ENCODE measurements at places on chromosomes 3 and 15.

DNA sequence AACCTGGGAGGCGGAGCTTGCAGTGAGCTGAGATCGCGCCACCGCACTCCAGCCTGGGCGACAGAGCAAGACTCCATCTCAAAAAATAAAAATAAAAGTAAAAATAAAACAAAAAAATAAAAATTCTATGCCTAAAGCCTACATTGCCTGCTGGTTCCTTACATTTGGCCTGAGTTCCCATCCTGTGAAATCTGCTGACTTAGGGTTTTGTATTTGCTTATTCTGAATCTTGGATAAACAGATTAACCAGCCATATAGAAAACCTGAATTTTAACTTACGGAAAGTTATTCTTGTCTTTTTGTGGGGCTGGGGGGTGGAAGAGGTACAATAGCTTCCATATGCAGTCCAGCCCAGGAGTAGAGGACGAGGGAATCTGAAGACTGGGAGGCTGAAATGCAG is 73.7 kb upstream of the UMPS start:
- DNase-seq = no peak

DNA sequence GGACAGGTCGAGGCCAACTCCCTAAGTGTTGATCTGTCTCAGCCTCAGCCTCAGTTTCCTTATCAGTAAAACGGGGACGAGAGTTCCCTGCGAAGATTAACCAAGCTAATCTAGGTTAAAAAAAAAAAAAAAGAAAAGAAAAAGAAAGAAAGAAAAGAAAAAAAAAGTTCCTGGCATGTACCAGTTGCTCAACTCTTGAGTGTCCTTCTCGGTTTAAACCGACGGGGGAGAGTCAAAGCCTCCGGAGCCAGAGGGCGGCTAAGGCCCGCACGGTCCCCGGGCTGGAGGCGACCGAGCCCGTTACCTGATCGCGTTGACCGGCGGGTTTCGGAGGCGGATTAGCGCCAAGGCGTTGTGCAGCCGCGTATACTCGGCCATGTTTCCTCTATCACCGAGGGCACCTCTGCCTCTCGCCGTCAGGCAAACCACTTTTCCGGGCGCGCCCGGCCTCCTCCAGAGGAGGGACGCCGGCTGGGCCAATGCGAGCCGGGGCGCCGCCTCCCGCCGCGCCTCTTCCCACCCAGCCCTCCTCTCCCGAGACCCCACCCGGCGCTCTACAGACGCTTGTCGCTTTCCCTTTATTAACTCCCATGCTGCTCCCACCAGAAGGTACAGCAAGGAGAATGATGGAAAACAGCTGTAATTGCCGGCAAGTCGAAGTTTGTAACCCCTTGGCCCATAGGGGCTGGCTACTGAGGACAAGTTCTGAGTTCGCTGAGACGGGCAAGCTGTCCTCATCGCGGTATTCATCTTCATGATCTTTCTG is at the start of gene EHHADH:
EHHADH (minus strand) TSS at position 405 of the 766 bp plus-strand sequence; CDS start at position 378, 27 bp downstream.
- DNase-seq = peak; percentile 34

GRCh38 chr15:60096157-60096556 is 92.0 kb downstream of the FOXB1 start:
- DNase-seq = no peak

GRCh38 chr3:50298836-50299637 is at the start of the genes HYAL3 and NAA80:
HYAL3 (minus strand) TSS chr3:50299405; CDS start chr3:50295602, 3,803 bp downstream.
NAA80 (minus strand) TSS chr3:50299405; CDS start chr3:50297463, 1,942 bp downstream.
- DNase-seq = peak; percentile 100

GRCh38 chr3:189572249-189572648 is 58.9 kb upstream of the TP63 start:
- no peak for DNase-seq

- no peak for DNase-seq
These were observed 78.2 kb upstream of the THBS1 start for GRCh38 chr15:39502611-39503195.

GRCh38 chr15:66713843-66714508 is 11.9 kb downstream of the SMAD6 start:
- DNase-seq = no peak

DNA sequence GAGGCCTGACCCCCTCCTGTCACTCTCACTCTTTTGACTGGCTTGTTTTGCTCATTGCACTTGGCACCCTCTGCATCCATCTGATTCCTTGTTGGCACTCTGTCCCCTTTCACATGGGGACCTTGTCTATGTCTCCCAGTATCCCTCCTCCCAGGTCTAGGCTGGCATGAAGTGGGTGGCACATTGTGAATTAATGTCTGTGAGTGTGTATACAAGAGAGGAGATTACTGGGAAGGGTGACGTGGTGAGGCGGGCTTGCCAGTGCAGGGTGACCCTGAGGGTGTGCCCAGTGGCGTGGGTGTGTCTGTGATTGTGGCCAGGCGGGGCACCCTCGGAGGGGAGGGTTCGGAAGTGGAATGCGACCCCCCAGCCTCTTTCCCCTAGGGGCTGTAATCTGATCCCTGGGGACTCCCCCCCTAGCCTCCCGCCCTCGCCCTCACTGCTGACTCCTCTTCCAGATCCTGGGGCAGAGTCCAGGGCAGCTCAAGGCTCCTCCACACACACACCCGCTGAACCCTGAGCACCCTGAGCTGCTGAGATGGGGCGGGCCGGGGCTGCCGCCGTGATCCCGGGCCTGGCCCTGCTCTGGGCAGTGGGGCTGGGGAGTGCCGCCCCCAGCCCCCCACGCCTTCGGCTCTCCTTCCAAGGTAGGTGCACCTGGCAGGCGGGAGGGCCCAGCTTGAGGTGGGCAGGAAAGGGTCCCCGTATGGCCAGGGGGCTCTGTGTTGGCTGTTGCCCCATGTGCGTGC is at the start of gene SEMA3B:
SEMA3B (plus strand) TSS at position 445 of the 749 bp plus-strand sequence; CDS start at position 539, 94 bp downstream.
- DNase-seq = no peak

DNA sequence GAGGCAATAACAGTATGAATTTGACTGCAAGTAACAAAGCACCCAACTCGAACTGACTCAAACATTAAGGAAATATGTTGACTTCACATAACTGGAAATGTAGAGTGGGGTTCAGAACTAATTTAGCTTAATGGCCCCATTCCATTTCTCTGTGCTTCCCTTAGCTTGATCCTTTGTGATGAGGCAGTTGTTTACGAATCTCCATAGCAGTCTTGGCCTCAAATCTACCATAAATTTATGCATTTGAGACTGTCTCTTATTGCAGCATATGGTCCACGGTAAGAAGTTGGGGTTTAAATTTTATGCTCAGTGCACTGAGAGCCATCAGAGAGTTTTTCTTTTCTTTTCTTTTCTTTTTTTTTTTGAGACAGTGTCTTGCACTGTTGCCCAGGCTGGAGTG is 148.7 kb upstream of the POU1F1 start:
- DNase-seq = no peak

DNA sequence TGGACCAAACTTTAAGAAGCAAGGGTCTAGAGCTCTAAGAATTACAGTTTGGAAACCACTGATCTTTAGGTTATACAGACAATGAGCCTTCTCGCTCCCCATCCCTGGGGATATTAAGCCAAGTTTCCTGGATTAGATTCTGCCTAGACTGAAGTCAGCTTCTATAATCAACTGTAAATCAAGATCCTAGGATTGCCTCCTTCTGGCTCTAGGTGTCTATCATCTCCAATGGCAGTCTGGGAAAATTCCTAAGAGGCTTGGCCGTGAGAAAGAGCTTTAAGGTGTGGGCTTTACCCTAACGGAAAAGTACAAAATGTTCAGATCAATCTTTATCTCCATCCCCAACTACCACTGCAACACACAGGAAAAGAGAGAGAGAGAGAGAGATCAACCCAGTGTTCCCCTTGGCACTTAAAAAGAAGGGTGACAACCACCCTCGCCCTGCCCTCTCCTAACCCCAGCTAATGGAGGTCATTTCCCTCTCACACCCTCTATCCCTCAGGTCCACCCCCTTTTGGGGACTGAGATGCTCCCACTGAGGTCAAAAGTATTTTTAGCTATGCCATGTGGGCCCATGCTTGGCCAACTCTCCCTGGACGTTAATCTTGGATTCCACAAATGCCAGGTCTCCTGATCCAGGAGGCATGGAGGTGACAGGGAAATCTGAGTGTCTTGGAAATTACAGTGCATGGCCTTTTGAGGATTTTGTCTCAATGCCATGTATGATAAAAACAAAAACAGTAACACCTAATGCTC is 202.8 kb upstream of the BCL6 start:
- DNase-seq = no peak

DNA sequence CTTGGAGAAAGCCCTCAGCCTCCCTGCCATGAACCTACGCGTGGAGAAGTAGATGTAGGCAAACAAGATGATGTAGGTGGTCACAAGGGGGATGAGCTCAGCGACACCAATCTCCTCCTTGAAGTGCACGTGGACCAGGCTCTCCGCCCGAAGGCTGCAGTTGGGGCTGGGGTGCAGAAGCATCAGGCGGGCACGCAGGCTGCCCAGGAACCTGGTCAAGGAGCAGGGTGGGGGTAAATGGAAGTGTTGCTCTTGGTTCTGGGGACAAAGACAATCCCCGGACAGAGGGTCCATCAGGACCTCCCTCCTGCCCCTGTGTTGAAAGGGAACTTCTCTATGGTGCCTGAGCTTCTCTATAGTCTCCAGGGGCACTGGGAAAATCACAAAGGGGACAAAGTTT is 45.1 kb downstream of the PTPN23 start:
- DNase-seq = no peak

GRCh38 chr3:39905788-39906187 is 96.4 kb downstream of the MYRIP start:
- no peak for DNase-seq

- peak; percentile 29 for DNase-seq
These were observed 4.3 kb downstream of the BTBD1 start for GRCh38 chr15:83062768-83063180.

DNA sequence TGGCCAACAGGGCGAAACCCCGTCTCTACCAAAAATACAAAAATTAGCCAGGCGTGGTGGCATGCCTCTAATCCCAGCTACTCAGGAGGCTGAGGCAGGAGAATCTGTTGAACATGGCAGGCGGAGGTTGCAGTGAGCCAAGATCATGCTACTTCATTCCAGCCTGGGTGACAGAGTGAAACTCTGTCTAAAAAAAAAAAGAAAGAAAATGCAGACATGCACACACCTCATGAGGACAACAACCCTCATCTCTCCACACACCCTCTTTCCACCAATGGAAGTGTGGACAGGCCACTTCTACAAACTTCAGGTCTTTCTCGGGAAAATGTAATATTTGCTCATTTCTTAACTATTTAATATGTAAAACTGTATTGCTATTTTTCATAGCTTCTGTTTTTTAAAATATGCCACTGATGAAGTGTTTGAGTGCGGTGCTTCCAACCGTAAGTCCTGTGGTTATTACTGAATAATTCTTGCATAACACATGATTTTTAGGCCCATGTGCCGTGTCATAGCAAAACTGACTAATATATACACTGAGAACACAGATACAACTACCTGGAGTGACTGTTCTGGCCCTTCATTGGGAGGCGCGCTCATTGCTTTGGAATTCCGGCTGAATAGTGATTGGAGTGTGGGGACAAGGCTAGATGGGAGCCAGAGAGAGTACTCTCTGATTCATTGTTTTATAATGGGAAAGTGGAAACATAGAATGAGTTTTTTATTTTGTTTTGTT is 23.1 kb downstream of the LRRC31 start:
- DNase-seq = no peak

GRCh38 chr3:57983734-57984518 is 24.3 kb upstream of the FLNB start:
- peak; percentile 87 for DNase-seq

- DNase-seq = peak; percentile 58
These were observed 207.1 kb downstream of the TBC1D2B start for GRCh38 chr15:77870195-77871065.

GRCh38 chr3:115323380-115323779 is 176.3 kb upstream of the ZBTB20 start:
- DNase-seq = no peak

GRCh38 chr3:100982710-100983109 is 10.5 kb downstream of the ABI3BP start:
- DNase-seq = no peak

DNA sequence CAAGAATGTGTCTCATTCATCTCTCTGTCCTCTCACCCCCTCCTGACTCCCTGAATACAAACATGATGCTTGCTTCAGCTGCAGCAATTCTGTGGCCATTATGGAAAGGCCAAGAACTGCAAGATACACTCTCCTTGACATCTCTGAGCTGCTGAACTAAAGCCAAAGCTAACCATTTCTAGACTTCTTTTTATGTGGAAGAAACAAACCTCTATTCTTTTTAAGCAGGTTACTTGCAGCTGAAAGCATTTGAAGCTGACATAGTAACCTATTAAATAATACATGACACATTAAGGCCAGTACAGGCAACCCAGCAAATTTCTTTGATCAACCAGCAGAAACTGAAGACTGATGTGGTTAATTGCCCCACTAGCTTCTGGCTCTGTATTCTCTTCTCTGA is 17.5 kb downstream of the FHIT start:
- DNase-seq = no peak

- no peak for DNase-seq
These were observed 171.7 kb downstream of the NR2F2 start for GRCh38 chr15:96502196-96502595.

DNA sequence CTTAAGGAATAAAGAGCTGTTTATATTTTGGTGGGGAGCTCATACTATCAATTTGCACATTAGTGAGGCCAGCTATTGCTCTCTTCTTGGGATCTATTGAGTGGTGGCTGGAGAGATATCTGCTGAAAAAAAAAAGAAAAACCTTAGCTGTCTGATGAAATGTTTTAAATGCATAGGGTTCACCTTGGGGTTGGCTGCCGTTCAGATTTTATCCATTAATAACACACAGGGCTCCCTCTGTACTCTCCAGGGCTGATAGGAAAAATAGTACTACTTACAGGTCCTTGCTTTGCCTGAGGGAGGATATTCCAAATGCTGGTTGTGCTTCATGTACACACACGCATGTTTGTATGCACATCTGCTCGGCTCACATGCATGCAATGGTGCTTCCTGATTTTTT is 803.7 kb downstream of the MCTP2 start:
- no peak for DNase-seq

DNA sequence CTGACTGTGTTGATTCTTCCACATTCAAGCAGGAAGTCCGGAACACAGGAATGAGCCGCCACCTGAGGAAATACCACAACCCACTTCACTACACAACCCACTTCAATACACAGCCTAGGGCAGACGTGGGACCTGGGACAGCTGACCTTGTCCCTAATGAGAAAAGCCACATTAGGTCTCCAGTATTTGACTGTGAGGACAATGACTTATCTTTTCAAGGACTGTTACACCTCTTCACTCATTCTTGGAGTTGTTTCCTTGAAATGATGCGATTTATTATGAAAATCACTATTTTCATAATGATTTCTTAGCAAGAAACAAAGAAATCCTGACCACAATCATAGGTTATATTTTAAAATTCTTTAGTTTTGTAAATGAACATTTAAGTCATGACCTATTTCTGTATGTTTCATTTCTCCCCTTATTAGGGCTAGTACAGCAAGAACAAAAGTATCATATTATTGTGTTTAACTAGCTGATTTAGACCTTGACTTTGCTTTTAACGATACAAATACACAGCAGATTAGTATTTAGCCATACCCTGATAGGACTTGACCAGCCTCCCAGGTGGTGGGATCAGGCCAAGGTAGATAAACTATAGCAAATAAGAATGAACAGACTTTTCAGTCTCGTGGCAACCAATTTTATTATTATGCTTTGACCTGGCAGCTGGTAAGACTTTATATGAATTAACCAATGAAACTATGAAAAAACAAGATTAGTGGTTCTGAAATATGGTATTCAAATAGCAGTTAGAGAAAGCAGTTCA is 6.0 kb downstream of the RAB27A start:
- DNase-seq = no peak

Measured in HL-60 (cell line).